ENCODE measurements at places on chromosomes 13 and 19.

DNA sequence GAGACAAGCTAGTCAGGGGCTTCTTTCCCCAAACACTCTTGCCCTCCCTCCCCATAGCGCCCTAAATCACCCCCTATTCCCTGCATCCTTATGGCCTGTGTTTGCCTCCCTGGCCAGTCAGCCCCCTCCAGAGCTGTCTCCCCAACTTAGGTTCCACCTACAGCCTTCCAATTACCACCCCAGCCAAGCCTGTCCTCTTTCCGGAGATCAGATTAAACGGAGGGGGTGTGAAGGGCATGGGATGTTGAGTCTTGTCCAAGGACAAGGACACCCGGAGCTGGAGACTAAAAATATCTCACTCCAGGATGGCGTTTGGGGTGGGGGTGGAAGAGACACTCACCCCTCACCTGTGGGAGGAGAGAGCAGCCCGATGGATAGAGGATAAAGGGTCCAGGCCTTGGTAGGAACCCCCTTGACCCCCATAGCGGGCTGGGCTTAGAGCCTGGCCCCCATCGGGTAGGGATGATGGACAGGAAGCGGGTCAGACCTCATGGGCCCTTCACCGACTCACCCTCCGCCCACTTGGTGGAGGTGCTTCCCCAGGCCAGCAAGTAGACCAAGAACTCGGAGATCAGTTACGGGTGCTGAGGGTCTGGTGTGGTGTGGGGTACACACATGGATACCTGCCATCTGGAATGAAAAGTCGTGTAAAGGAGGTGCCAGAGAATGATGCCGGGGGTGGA lies 6.0 kb downstream of the ZNF865 start:
- no peak for DNase-seq

DNA sequence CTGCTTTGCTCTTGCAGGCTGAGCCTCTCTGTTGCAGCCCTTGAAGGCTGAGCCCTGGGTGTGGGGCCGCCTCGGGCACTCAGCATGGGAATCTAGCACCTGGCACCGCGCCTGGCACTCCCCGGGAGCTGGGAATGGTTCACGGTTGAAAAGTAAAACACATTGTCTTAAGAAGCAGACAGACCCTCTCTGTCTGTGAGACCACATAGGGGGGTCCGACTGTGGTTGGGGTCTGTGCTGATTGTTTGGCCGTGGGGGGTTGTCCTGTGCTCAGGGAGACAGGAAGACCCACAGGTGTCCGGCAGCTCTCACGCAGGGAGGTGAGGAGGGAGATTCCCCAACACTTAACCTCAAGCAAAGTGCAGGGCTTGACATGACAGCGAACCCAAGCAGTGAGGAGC lies 64.8 kb downstream of the SOX1 start:
- DNase-seq = no peak

GRCh38 chr13:75788481-75788981 lies 152.4 kb downstream of the LMO7 start:
- no peak for DNase-seq

- peak; percentile 82 for DNase-seq
These were observed 12.1 kb upstream of the PEX11G start for GRCh38 chr19:7500811-7501450.

All from HEK293T (cell line).